ENCODE measurements at places on chromosomes 1 and 21.

DNA sequence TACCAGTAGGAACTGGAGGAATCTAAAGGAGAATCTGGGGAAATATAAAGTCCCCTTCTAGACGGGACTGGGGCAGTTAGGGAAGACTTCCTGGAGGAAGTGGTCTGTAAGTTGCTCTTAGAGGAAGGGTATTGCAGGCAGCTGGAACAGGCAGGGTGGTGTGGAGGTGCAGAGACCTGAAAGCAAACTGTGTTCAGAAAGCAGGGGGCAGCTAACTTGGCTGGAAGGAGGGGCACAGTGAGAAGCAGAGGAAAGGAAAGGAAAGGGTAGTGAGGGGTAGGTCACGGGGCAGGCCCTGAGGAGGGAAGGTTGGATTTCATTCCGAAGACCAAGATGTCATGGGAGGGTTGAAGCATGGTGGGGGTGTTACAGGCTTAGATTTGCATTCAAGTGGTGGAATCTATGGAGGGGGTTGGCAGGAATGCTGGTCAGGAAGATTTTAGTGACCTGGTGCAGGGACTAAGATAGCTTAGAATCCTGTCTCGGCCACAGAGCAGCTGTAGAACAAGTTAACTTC, 240.7 kb downstream of the FOXD2 start:
- no peak for DNase-seq

DNA sequence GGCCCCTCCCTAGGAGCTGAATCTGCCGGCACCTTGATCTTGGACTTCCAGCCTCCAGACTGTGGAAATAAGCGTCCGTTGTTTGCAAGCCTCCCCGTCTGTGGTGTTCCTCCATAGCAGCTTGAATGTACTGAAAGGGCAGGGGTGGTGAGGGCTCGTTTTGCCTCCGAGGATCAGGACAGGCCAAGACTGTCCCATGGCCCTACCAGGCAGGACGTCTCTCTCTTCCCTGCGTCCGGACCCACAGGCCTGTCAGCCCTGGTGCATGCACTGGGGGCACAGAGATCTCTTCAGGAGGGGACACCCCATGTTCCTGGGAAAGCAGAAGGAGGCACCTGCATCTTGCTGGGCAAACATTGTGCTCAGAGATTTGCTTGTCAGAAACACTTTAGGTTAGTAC, 156.3 kb upstream of the C1orf174 start:
- DNase-seq: no peak

GRCh38 chr1:153510984-153511410, 24.8 kb downstream of the S100A6 start:
- DNase-seq: peak; percentile 52

DNA sequence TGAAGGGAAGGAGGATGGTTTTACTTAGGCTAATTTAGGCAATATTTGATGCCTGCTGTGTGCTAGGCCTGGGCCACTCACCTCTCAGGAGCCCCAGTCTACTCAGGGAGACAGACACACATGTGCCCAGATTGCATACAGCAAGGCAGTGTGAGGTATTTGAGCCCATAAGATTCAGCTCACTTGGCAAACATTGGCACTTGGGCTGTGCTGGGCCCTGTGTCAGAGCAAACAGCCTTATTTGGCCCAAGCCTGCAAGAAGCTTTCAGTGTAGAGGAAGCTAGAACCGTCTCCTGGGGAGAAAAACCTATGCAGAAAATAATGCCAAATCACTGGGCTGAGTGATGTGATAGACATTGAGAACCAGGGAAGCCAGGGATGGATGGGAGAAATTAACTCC, 3.9 kb upstream of the SYNC start:
- DNase-seq: no peak

DNA sequence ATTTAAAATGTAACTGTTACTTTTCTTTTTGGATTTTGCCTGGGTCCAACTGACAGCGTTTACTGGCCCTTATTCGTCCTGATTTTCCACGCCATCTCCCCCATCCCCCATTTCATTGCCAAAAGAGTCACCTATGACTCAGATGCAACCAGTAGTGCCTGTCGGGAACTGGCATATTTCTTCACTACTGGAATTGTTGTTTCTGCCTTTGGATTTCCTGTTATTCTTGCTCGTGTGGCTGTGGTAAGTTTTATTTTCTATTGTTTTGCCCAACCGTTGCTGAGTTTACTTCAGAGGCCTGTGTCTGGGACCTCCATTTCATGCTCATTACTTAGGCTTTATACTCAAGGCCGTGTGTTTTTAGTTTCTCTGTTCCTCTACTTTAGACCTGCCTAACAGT, 9.3 kb downstream of the LEPR start:
- no peak for DNase-seq

DNA sequence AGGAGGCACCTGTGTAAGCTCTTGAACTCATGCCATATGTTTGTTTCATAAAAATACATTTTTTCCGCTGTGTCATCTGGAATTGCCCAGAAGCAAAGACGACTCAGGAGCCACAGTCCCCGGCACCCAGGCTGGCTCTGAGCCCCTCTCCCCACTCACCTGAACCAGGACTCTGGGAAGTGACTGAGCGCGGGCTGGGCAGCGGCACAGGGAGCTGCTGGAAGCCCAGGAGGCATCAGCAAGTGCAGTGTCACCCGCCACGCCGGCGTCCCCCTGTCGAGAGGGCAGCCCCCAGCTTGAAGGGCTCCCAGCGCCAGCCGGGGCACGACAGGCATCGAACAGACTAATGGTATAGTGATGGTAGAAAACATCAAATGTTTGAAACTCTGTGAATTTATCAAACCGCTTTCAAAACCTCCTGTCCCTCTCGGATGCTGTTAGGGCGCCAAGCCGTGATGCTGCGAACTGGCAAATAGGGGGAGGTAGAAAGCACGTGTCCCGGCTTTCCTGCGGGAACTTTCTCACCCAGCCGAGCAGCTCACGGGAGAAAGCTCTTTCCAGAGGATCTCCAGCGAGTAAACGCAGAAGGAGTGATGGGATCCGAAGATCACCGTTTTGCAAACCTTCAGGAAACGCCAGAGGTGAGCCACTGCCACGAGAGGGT, 57.8 kb upstream of the COL18A1 start:
- no peak for DNase-seq

DNA sequence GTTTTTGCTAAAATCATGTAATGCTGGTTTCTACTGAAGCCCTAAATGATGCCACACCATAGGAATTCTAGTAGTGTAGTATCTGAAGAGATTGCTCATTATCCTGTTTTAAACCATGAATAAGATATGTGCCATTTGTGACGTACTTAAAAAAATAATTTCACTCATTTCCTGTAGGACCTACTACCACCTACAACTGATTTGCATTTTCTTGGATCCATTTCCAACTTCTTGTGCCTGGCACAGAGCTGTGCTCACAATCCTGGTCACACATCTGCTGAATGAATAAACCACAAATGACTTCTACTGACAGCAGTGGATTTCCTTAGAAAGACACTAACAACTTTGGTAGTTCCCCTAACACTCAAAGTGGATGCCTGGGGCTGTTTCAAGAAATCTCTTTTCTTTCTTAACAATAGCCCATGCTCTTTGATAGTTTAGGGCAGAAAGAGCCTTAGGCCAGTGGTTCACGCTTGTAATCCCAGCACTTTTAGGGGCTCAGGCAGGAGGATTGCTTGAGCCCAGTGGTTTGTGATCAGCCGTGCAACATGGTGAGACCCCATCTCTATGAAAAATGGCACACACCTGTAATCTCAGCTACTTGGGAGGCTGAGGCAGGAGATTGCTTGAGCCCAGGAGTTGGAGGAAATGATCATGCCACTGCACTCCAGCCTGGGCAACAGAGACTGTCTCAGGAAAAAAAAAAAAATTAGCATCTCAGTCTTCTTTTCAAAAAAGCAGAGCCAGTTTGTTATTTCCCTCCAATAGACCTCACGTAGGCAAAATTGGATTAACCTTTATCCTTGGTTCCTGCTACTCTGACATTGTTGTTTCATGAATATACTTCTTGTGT, 13.0 kb upstream of the BATF3 start:
- no peak for DNase-seq

- no peak for DNase-seq
Measured at GRCh38 chr21:17797967-17798366, 21.2 kb downstream of the C21orf91 start.

GRCh38 chr1:8463144-8463927, 145.4 kb downstream of the SLC45A1 start:
- no peak for DNase-seq
